ENCODE measurements at places on chromosomes 6 and 20.

DNA sequence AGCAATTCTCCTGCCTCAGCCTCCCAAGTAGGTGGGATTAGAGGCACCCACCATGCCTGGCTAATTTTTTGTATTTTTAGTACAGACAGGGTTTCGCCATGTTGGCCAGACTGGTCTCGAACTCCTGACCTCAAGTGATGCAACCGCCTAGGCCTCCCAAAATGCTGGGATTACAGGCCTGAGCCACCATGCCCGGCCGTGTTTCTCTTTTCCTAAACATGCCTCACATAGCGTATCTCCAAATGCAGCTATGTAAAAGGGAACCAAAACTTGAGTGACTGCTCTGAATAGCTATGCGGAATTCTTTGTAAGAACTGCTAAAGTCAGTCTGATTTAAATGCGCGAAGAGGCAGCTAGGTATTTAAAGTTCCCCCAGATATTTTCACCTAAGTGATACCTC lies 20.5 kb downstream of the BPIFA2 start:
- no peak for DNase-seq

GRCh38 chr6:52346503-52346902 lies 15.4 kb upstream of the PAQR8 start:
- no peak for DNase-seq

DNA sequence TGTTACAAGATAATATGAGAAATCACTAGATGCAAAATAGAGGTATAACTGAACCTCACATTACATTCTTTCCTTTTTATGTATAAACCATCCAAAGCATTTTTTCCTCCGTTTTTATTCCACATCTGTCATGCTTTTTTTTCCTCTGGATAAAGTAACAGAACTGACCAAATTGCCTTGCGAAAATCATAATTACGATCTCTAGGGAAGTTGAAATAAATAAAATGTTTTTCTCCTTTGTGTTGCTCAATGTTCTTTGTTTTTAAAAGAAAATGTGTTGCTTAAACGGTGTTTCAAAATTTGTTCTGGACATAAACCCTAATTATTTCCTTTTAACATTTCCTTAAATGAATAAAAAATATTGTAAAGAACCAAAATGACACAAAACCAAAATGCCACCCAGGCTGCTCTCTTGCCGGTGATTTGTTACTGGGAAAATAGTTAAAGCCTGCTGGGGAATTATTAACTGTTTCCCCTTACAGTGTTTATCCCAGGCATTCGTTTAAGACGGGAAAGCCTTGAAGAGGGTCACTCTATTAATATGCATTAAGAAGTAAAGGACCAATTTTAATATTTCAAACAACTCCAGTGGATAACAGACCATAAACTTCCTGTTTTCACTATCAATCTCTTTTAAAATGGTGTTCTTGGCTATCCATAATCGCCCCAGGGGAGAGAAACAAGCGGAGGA lies 1.7 kb upstream of the ADGRB3 start:
- DNase-seq: no peak

DNA sequence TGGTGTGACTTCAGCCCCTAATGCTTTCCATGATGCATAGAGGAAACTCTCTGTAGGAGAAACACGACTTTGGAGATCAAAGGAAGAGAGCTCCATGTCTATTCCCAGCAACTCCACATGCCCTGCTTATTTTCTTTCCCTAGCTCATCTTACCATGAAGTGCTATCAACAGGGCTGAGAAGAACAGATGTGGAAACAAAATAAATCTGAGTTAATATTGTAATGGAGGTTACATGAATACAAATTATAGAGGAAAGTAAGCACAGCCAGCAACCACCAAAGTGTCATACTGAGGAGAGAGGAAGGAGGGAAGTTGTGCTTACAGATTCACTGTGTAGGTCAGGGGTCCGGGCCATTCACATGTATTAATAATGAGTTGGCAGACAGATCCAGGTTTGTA lies 157.5 kb downstream of the RFPL4B start:
- DNase-seq: no peak

GRCh38 chr20:364905-365794 lies 15.4 kb upstream of the TRIB3 start:
- DNase-seq: no peak

DNA sequence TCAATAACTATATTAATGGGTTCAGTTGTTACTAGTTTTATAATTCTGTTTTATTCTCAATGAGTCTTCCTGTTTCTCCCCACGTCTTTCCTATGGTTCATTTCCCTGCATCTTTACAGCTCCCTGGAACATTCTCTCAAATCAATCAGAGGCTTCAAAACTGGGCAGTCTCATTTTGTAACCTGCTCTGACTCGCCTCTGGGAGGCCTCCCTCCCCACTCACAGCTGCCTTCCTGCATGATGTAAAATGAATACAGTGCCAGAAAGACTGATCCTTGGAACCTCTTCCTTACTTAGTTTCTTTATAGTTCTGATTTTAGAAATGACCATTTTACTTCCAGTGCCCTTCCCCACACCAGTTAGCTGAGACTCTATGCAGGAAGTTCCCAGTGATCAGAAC lies 103.9 kb downstream of the ESR1 start:
- DNase-seq: no peak

DNA sequence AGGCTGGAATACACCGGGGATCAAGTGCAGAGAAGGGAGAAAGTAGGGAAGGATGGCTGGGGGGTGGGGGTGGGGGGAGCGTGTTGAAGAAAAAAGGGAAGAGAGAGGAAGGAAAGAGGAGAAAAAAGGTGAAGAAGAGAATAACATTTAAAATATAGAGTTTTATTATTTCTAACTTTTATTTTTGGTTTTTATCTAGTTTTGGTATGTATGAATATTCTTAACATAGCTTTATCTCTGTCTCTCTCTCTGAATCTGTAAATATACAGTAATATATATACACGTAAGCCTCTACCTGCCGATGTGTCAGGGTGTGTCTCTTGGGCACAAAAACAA lies 30.0 kb downstream of the HLA-F start:
- no peak for DNase-seq

DNA sequence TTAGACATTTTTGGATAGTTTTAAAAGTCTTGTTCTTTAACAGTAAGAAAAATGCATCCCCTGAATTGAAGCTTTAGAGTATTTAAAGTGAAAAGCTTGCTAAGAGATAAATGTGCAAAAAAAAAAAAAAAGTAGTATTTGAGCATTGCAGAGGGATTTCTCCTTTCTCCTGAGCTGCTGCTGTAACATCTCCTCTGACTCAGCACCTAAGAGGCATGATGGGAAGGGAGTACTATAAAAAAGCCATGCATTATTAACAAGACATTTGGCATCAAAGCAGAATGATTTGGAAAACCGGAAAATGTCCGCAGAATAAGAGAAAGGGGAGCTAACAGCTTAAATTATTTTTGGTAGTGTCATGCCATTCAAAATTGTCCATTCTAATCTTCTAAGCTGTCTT lies 27.9 kb downstream of the B4GALT5 start:
- DNase-seq: no peak

DNA sequence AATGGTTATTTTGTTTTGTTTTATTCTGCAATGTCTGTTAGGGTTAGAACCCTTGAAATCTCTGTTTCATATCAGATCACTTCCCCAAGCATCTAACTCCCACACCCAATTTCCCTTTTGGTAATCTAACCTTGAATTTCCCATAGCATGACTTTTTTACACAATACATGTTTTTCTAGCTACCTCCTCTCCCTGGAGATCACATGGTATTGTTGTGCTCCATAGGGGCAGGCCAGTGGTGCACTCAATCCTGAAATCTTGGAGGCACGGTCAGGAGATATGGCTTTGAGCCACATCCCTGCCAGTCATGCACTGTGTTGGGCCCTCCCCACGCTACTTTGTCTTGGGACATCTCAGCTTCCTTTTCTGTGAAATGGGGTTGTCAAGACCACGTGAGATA lies 36.7 kb upstream of the NNAT start:
- no peak for DNase-seq

- no peak for DNase-seq
These were observed 40.8 kb downstream of the PACSIN1 start for GRCh38 chr6:34506718-34507117.

DNA sequence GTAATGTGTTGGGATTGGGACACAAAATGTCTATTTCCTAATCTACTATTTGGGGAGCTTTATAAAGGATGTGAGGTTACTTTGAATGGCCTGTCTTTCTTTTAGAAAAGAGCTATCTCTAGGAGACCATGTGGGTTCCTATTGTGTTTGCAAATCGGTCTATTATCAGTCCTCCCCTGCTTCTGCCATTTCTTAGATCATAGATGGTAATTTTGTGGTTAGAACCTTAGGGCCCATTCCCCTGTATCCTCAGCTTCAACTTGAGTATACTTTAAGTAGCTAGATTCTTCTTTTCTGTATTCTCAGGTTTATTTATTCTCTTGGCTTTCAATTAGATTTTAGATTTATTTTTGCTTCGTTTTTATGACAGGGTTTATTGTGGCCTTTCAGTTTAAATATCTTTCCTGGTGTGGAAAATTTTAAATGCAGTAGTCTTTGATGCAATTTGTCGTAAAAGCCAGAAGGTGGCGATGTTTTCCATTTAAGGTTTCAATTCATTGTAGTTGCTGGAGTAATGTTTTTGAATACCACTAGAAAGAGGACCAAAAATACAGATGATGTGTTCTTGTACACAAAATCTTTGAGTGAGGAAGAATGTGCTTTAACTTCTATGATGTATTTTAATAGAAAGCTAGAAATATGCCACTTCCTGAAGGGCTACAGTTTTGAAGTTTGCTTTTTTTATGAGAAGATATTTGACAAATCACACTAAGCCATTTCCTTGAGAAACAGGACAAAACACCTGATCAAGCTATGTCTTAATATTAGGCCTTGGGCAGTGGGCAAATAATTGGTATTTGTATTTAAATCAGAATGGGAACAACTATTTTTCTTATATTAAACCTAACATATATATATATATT lies 20.3 kb downstream of the TBPL1 start:
- peak; percentile 48 for DNase-seq

DNA sequence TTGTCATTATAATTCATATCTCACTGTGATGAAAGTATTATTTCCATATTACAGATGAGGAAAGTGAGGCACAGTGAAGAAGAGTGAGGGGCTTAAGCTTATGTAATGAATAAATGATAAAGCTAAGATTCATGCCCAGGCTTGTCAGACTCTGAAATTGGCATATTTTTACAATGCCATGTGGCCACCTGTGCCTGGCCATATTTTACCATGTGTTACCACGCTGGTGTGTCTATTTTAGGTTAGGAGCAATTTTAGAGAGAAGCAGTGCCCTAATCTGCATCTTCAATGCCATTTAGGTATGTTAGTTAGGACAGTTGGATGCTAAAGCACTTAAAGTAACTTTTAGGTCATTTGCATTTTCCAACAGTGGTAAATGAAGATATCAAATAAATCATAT lies 188.0 kb upstream of the FLRT3 start:
- no peak for DNase-seq

GRCh38 chr20:24033151-24033550 lies 44.6 kb upstream of the GGTLC1 start:
- DNase-seq: no peak

- DNase-seq: no peak
These were observed 7.4 kb downstream of the AAR2 start for GRCh38 chr20:36243726-36244125.

DNA sequence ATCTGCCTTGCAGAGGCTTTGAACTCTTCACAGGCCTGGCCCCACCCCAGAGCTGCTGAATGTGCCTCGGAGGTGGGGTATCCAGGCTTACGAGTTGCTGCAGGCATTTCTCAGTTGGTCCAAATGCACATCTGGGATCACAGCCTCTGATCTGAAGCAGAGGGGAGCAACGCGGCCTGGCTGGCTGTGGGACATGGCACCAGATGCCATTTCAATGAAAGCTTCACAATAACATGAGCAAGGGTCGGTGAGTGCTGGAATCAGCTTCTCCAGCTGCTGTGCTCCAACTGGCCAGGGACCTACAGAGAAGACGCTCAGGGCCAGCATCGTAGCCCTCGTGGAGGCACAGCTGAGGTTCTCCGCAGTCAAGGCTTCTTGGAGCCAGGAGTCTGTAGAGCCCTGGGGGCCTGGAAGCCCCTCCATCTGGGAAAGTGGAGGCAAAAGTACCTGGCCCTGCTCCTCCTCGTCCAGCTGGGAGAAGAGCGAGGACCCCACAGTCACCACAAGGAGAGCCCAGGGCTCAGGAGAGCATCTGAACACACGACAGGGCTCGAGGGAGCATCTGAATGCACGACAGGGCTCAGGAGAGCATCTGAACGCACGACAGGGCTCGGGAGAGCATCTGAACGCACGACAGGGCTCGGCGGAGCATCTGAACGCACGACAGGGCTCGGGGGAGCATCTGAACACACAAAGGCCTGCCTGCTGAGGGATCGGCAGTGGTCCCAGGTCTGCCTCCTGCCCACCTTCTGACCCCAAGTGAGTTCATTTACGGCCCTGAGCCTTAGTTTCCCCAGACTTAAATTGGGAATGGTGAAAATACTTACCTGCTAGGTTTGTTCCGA lies 165.2 kb downstream of the DLL1 start:
- DNase-seq: no peak

DNA sequence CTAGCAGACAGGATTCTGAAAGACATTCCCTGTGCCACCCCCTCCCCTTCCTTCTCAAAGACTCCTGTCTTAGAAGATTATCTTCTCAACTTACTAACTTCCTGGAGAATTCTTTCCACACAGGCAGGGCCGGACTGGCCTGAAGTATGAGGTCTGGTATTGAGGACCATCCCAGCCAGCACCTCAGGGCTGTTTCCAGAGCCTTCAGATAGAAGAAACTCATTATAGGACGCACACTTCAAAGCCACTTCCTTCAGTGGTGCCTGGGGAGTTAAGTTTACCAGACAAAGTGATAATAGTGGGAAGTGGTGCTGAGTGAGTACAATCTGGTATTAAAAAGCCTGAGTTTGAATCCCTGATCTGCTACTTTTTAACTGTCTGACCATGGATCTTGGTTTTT lies 15.6 kb downstream of the KCNS1 start:
- no peak for DNase-seq

DNA sequence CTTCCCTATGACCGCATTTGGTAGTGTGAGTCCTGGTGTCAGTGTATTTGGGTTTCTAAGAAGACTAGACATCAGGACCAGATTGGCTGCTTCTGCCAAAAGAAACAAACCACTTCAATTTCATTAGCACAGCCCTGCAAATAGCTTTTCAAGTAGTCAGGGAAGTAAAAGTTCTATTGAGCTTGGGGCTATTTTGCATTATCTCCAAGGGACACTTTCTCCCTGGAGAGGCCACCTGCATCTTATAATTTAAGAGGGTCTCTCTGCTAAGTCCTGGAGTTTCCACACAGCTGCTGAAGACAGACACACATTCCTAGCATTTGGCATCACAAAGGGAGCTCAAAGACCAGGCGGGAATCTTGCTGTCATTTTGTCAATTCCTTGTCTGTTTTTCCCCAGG lies 141.2 kb downstream of the BMP2 start:
- DNase-seq: peak; percentile 24

- no peak for DNase-seq
These were observed 17.3 kb upstream of the TENT5A start for GRCh38 chr6:81769824-81770223.

DNA sequence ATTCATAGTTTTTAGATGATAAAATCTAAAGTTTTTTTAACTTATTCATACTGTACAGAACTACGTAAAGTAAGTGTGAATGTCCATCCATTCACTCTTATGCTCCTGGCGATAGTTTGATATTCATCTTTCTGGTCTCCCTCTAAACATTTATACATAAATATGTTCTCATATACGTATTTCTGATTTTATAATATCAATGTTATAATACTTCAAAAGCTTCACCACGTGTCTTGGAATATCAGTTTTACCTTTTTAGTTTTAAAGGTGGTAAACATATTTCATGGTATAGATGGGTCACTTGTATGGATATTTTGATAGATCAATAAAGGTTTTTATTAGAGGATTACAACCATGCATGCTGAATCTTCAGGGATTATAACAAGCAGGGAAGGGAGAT lies 10.3 kb upstream of the RHAG start:
- no peak for DNase-seq

GRCh38 chr6:85677234-85677956 lies 34.7 kb upstream of the SYNCRIP start:
- no peak for DNase-seq

Data from neuronal stem cell (in vitro differentiated cells).